ENCODE measurements at places on chromosomes 13 and 19.

- peak; percentile 59 for DNase-seq
Observed at GRCh38 chr19:16041299-16041990, 34.9 kb upstream of the TPM4 start.

DNA sequence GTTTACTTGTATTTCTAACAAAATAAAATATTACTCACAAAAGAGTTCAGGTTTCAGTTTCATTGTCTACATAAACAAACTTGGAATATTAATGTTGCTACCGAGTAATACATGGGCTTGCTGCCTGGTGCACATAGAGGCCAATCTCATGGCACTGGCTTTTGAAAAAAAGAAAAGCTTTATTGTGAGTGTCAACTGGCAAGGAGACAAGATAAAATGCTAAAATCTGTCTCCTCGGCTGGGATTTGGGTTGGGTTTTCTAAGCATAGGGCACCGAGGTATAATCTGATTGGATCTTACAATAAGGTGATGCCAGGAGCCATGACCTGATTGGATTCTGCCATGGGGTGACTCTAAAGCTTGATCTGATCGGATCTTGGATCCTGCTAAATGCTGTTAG lies 1519.9 kb upstream of the MIR17HG start:
- DNase-seq: no peak

DNA sequence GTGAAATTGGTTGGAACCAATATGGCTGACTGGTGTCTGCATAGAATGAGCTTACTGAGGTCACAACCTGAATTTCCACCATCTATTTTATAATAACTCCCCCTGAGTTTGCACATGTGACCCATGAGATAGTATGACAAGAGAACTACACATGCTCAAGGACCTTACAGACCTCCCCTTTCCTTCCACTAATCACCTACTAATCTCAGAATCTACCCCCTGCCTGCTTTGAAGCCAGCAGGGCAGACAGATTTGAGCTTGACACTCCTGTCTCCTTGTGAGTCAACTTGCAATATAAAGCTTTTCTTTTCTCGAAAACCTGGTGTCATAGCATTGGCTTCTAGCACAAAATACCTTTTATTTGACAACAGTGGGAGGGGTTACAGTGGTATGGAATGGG lies 248.4 kb downstream of the RFC3 start:
- no peak for DNase-seq

DNA sequence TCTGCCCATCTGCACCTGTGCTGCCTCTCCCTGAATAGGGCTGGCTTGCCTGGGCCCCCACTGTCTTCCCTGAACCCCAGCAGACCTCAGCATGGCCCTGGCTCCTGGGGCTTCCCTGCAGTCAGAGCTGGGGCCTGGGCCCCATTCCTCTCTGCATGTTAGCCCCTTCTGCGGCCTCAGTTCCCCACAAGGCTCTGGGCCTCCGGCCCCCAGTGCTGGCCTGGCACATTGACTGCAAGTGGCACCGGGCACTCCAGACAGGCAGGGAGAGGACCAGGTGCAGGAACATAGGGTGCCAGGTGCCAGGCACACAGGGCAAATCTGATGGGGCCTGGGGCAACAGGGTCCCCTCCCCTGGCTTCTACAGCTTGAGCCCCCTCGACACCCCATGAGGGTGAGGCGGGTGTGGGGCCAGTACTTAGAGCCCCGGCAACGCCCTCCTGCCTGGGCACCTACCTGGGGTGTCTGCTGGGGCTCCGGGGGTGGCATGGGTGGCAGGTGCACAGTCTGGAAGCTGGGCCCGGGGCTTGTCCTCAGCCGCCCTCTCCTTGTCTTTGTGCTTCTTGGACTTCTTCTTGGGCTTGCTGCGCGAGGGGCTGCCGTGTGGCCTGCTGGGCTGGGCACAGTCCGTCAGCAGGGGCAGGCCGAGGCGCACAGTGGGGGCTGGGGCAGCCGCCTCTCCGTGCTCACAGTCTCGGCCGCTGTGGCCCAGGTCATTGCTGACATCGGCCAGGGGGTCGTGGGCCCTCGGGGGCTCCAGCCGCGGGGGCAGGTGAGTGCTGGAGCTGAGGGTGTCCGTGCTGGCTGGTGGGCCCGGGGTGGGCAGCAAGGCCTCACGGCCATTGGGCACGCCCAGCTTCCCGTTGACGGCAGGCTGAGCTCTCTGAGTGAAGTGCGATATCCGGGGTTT lies 12.3 kb upstream of the ISYNA1 start:
- DNase-seq: no peak

DNA sequence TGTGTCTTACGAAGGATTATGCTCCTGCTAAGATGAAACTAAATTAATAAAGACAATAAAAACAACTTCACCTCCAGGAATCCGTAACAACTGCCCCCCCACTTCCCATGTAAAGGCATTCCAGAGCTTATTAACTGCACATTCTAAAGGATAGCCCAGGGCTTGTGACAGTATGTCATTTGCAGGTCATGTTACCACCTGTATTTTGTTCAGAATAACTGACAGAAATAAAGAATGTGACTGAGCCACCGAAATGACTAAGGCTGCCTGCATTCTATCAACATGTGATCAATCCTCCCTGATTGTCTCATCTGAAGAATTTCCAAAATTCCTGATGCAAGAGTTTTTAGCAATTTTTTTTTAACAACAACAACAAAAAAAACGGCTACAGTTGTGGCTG lies 117.2 kb downstream of the MIPEP start:
- no peak for DNase-seq

DNA sequence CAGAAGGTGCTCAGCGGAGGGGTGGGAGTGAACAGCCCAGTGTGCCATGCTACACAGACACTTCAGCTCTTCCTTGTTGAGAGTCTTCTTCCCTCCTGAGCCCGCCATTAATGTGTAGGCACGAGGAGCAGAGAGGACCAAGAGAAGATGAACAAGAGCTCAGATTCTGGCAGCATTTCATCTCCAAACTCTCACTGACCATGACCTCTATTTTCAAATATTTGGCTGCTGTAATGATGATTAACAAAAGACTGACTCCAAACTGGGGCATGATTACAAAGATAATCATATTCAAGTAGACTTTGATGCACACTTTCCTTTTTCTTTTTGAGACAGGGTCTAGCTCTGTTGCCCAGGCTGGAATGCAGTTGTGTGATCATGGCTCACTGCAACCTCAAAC lies 236.5 kb downstream of the DCLK1 start:
- no peak for DNase-seq

- DNase-seq: no peak
Observed at GRCh38 chr19:2287585-2288337, 5.8 kb upstream of the PEAK3 start.

DNA sequence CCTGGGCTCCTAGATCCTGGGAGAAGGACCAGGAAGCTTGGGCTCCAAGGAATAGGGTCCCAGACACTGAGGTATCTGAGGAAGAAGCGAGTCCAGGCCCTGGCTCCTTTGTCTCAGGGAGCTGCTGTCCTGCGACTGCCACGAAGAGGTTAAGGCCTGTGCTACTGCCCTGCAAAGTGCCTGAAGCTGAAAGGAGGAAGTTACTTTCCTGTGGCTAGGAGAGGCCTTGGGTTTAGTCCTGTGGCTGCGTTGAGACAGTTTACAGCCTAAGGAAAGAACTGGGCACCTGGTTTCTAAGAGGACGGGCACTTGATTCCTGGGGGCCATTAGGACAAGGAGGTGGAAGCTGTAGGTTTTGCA lies 2.8 kb downstream of the MYADM start:
- DNase-seq: no peak

GRCh38 chr13:95160112-95160906 lies 140.9 kb downstream of the ABCC4 start:
- DNase-seq: no peak

GRCh38 chr13:41416276-41416675 lies 41.1 kb upstream of the RGCC start:
- DNase-seq: no peak

All from activated naive CD8-positive, alpha-beta T cell treated with anti-CD3 and anti-CD28 coated beads, Interleukin-2, amount 50 U/mL, for 16 hours (primary cell).